ENCODE measurements at places on chromosomes 2 and 18.

- no peak overlapping the region for H3K27ac ChIP-seq
- H3K27me3 ChIP-seq, result no peaks in the 10 kb centered on the region
- no peaks in the 10 kb centered on the region for H3K36me3 ChIP-seq
- H3K4me3 ChIP-seq, result no peak overlapping the region
Measured at GRCh38 chr2:199092419-199092818, 365.3 kb downstream of the SATB2 start.

- peaks cover 86% of the 10 kb centered on the region for H3K4me1 ChIP-seq
- no peak overlapping the region for H3K4me3 ChIP-seq
- H3K27me3 ChIP-seq, result peaks cover 15% of the 10 kb centered on the region
- DNase-seq, result no peak
Measured at GRCh38 chr18:48835745-48836170, 115.0 kb downstream of the SMAD7 start.

DNA sequence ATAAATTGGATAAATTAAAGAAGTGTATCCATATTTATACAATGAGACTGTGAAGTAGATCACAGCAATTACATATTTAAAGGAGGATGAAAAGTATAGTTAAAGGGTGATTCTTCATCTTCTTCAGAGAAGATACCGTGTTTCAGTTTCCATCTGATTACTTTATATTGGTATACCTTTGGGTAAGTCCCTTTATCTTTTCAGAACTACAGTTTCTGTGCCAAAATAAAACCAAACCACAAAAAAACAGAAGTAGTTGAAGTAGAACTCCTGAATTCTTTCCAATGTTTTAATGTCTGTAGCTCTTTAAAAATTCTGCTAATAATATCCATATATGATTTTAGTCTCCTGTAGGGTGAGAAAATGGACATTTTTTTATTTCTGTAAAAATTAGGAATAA, 231.2 kb upstream of the LINC00305 start:
- DNase-seq, result no peak
- no peak overlapping the region for H3K4me3 ChIP-seq
- H3K27me3 ChIP-seq, result no peaks in the 10 kb centered on the region
- no peaks in the 10 kb centered on the region for H3K36me3 ChIP-seq

- no peak overlapping the region for H3K27ac ChIP-seq
- H3K4me1 ChIP-seq, result peaks cover 5% of the 10 kb centered on the region
- H3K36me3 ChIP-seq, result no peaks in the 10 kb centered on the region
Measured at GRCh38 chr2:101464841-101465240, 10.1 kb downstream of the RFX8 start.

DNA sequence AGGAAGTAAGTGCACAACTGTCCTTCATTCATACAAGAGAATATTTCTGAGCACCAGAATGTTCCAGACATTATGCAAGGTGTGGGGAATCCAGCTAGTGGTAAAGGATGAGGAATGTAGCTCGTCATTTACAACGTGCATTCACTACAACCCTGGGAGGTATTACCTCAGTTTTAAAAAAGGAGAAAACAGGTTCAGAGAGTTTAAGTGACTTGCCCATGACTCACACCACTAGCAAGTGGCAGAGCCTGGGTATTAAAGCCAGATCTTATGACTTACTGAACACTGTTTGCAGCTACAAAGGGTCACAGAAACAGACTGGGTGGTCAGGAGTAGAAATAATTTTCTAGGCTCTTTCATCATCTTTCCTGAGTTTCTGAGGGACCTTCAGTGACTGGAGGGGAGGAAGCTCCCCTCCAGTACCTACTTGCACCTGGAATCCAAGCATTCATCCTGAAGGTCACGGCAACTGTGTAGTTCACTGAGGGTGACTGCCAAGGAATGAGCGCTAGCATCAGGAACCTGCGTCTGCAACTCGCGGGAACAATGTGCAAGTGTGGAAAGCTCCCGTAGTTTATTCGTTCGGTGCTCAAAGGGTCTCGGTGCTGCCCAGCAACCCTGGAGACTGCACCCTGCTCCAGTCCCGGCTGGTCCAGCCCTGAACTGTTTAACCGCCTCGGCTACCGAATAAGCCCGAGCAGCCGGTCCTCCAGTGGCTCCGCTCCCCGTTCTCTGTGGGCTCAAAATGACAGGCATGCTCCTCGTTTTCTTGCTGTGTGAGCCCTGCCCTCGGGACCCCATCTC, 647 bp downstream of the CCDC121 start:
- H3K4me1 ChIP-seq, result peaks cover 33% of the 10 kb centered on the region
- H3K27me3 ChIP-seq, result no peaks in the 10 kb centered on the region
- no peak for DNase-seq
- no peak overlapping the region for H3K4me3 ChIP-seq

DNA sequence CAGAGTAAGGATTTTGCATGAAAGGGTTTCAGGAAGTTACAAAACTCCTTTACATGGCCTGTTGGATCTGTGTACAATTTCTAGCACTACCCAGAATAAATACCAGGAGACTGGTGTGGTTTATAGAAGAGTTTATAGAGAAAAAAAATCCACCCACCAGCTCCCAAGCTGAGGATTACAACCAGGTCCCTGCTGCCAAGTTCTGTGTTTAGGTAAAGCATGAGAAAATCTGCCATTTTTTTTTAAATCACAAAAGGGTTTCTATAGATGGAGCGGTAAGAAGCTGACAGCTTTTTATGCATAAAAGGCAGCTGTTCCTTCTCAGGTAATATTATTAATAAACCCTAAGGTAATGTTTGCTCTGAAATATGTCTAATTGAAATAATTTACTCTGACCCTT, 545.4 kb upstream of the ZEB2 start:
- no peaks in the 10 kb centered on the region for H3K27me3 ChIP-seq
- H3K4me3 ChIP-seq, result no peak overlapping the region
- no peak overlapping the region for H3K27ac ChIP-seq
- H3K4me1 ChIP-seq, result no peaks in the 10 kb centered on the region
- DNase-seq, result no peak

GRCh38 chr2:27049422-27050280, 1.8 kb upstream of the AGBL5 start:
- H3K27me3 ChIP-seq, result peaks cover 13% of the 10 kb centered on the region
- H3K36me3 ChIP-seq, result peaks cover 13% of the 10 kb centered on the region
- H3K4me1 ChIP-seq, result peaks cover 27% of the 10 kb centered on the region
- DNase-seq, result peak; percentile 69

DNA sequence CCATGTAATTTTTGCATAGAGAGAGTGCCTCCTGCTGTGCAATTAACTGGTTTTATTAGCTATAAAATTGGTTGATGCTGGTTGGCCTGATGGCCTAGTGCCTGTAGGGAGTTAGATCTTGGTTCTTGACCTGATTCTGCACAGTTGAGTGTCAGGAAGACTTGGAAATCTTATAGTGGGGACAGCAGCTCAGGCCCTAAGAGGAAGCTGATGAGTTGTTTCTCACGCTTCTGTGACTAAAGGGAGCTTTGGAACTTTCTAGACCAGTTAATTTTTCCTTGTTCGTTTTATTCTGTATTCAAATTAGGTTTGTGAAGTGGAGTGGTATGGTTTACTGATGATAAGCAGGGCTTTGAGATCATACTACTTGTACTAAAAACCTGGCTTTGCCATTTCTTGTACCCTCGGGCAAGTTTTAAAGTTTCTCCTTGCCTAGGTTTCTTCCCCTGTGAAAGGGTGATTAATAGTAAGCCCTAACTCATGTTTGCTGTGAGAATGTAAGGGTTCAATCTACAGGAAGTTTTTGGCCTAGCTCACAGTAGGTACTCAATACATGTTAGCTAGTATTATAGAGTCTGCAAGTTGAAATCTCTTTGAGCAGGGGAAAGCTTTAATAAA, 82.1 kb downstream of the MAP3K20 start:
- no peaks in the 10 kb centered on the region for H3K36me3 ChIP-seq
- peaks cover 12% of the 10 kb centered on the region for H3K27me3 ChIP-seq
- no peak overlapping the region for H3K27ac ChIP-seq
- H3K4me3 ChIP-seq, result no peak overlapping the region
- no peaks in the 10 kb centered on the region for H3K4me1 ChIP-seq
- DNase-seq, result no peak

All from activated naive CD4-positive, alpha-beta T cell treated with anti-CD3 and anti-CD28 coated beads, Interleukin-2, amount 10 ng/mL, durations not matched to agents 7 days and 5 days (primary cell).